ENCODE measurements at places on chromosomes 7 and 10.
A peak's percentile ranks its signal among the peaks of the same experiment; 100 is the strongest.

DNA sequence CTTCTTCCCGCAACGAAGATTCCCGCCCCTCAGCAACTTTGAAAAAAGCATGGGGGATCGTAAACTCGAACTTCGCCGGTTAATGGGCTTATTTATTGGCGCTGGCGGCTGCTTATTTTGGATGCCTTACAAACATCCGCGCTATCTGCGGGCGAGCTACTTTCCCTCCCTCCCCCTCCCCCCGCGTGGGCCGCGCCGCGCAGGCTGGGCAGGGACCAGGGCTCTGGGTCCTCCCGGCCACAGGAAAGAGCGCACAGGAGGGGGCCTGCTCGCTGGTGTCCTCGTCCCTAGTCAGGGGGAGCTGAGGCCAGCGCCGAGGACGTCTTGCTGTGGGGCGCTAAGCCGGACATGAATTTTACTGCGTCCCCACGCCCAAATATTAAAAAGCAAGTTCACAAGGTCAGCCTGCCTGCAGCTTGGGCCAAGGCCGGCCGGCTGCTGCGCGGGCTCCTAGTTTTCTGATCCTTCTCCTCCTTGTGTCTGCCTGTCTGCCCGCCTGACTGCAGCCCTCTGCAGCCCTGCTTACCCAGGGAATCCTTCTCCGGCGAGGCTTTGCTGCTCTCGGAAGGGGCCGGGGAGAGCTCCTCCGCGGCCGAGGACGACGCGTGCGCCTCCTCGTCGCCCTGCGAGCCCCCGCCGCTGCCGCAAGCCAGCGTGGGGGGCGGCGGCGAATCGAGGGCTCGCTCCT is 1.2 kb downstream of the HOXA10 start:
- peak; percentile 87 for DNase-seq

GRCh38 chr10:48548531-48549135 is 56.2 kb downstream of the ARHGAP22 start:
- no peak for DNase-seq

DNA sequence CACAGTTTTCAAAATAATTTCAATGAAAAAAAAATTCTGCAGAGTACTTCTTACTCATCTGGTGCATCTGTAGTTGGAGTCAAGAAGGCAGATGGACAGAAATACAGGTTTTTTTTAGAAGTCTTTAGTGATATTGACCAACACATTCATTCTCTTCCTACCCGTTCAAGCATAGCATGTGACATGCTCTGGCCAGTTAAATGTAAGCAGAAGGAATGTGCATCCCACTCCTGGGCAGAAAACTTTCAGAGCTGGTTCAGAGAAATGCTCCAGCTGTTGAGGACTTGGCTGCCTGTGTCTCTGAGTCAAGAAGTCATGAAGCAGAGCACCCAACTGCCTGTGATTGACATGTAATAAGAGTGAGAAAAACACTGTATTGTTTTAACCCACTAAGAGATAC is 665.3 kb upstream of the IGFBP3 start:
- no peak for DNase-seq

GRCh38 chr7:67918158-67918557 is 921.5 kb downstream of the TYW1 start:
- DNase-seq, result peak; percentile 14

DNA sequence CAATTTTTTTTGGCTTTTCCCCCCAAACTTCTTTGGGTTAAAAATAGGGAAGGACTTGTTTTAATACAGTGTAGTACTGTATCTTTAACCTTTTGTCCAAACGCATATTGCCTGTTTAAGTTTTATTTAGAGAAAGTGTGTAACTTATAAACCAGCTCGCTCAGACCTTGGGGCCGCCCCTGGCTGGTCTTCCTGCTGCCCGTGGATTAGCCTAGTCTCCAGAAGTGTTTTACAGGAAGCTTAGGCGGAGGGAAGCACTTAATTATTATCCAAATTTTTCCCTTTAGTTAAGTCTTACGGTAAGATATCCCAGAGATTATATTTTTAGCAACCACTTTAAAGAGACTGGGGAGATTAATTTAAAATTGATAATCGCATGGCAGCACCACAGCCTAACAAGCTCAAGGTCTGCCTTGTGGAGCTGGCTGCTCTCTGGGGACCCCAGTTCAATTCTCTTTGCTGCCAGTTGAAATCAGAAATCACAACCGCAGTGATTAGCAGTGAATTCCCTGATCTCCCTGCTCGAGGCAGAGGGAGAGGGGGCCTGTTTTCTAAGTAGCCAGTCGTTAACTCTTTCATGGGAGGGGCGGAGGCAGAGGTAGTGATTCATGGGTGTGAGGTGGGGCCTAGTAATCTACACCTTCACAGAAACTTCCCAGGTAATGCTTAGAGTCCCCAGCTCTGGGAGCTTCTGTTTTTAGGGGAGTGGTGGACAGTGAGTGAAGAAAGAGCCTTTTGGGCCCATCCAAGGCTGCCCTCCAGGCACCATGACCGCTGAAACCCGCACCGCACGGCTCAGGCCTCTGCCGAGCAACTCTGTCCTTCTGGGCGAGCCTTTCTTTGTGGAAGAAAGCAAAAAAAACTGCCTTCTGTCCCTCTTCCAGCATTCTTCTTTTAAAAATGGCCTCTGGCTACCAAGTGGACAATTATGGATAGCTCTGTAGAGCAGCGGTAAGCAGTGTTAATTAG is 548.7 kb upstream of the GALNT17 start:
- no peak for DNase-seq
